ENCODE measurements at places on chromosomes 2 and 18.

GRCh38 chr2:176491172-176491904, 222.1 kb downstream of the MTX2 start:
- DNase-seq: peak; percentile 30

GRCh38 chr2:29780906-29781305, 140.5 kb downstream of the ALK start:
- no peak for DNase-seq

GRCh38 chr2:22850310-22850709, 534.7 kb upstream of the KLHL29 start:
- no peak for DNase-seq

GRCh38 chr2:28525481-28525880, 29.6 kb downstream of the PLB1 start:
- no peak for DNase-seq

DNA sequence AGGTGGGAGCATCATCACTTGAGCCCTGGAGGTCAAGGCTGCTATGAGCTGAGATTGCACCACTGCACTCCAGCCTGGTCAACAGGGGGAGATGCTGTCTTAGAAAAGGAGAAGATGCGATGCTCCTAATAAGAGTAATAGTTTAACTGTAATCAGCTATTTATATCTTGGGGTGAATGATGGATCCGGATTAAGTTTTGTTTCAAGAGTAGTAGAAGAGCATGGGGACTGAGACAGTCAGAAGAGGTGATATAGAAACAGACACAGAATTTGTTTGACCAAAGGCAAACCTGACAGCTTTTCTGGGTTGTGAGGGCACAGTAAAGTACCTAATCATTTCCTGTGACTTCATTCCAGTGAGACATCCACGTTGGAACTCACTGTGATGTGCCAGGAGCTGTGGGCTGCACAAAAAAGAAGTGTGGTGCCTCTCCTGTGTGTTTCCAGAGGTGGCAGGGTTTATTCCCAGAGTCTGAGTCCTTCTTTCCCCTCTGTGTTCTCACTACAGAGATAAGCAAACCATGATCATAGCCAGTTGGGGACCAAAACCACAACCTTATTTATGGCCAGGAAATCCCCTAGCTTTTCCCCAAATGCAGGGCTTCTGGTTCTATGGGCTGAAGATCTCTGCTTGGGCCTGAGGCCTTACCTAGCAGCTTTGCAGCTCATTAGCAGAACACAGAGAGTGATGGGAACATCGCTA, 113.7 kb downstream of the XRCC5 start:
- DNase-seq: no peak

GRCh38 chr2:189440644-189440946, 679 bp upstream of the WDR75 start:
- no peak for DNase-seq

DNA sequence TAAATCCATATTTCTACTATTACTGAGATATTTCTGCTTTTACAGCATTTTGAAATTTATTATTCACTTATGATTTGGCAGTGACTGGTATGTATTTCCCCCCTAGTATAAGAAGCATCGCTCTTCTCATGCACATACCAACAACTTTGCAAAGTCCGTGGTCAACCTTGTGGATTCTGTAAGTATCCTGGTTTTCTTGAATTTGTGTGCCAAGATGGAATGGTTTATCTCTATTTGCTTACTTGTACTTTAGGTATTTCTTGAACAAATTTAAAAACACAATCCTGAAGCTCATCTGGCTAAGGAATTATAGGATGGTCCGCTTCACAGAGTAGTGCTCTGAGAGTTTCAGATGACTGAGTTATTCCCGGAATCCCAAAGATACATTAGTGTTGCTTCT, 85.0 kb upstream of the FAM237A start:
- DNase-seq: no peak

- no peak for DNase-seq
Observed at GRCh38 chr2:171289316-171289715, 128.6 kb upstream of the TLK1 start.

DNA sequence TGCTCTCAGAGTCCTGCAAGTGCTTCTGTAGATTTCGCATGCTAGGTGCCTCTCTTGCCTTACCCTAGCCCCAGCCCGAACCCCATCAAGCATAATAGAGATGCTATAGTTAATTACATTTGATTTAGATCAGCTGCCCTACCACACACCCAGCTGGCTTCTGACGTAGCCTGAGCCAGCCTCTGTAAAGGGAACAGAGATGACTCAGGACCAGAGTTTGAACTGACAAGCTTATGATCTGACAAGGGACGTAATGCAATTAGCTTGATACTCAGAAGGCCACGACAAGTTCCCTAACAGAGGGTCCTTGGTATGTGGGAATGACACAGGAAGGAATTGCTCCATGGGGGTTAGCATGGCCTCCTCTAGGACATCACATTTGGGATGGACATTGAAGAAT, 126.6 kb downstream of the LRATD1 start:
- no peak for DNase-seq

DNA sequence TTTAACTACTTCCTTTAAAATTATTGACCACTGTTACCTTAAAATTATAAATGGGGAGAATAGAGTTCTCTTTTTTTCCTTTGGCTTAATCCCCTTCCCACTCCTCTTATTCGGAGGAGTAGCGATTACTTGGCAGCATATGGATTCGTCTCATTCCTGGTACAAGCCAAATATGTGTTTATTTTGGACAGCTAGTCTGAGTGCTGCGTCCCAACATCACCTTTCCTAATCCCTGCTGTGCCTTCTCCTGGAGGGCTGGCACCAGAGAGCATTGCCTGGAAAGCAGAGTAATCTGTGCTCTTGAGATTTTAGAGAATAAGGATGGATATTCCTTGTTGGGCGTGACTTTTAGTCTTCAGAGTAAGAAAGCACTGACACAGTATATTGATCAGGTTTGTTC, 185.6 kb downstream of the AGAP1 start:
- DNase-seq: no peak

GRCh38 chr2:216279459-216279858, 92.8 kb downstream of the MARCHF4 start:
- DNase-seq: no peak

DNA sequence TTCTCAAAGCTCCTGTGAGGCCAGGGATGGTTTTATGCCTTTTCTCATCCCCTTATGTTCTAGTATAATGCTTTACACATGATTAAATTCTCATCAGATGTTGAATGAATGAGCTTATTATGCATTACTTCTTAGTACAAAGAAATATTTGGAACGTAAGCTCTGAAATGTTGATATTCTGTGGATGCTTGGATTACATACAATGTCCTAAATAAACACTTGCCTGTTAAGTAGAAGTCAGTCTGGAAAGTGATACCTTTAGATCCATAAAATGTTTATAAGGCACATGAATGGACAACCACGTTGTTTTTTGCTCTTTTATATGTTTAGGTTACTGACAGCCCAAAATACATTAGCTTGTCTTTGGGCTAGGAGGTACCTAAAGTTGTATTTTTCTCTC, 248.6 kb downstream of the NEDD4L start:
- no peak for DNase-seq

DNA sequence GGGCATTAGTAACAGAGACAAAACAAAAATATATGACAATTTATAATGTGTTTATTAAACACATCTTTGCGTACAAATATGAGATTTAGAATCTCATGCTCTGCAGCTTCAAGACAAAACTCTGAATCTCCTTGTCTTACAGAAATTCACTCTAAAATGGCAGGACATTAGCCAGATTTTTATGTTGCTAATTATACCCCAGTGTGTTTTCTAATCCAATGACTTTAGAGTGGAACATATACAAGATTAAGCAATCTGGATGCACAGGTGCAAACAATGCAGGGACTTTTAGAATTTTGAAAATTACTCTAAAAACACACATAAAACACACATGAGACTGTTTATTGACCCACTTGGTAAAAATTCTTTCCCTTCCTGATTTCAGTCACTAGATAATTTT, 85.9 kb downstream of the CALCRL start:
- no peak for DNase-seq

- no peak for DNase-seq
Observed at GRCh38 chr2:105842555-105842954, 97.8 kb downstream of the NCK2 start.

GRCh38 chr2:195619590-195619989, 37.4 kb upstream of the SLC39A10 start:
- DNase-seq: no peak

DNA sequence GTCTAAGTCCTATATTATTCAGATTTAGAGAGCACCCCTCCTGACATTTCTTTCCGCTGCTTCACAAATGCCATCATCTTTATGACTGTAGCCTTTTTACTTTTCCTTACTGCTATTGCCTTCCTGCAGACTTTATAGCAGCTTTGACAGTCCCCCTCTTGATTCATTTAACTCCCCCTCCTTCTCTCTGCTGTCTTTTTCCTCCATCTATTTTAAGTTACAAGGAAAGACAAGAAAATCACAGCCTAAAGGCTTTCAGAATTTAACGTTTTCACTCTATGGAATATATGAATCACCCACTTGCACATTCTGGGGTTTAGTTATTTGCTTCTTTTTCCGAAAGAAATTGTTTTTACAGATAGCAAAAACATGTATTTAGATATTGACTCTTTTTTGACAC, 183.4 kb upstream of the SETBP1 start:
- DNase-seq: no peak

- no peak for DNase-seq
Observed at GRCh38 chr2:69767034-69767433, 25.1 kb downstream of the ANXA4 start.

DNA sequence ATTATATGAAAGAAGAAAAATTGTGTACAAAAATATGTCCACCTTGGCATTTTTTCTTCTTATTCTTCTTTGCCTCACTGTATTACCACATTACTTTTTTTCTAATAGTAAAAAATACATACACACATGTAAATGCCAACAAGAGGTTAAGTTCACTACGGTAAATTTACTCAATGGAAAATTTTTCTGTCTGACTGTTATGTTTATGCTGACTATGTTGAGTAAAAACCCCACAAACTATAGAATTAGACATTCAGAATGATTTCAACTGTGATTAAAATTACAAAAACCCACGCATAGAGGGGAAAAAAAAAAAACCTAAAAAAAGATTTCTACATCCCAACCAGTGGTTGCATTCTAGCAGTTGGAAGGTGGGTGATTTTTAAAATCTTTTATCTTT, 5.4 kb downstream of the GPR55 start:
- no peak for DNase-seq

Data from T1000 (cell line).